ENCODE measurements at places on chromosomes 3 and 15.

DNA sequence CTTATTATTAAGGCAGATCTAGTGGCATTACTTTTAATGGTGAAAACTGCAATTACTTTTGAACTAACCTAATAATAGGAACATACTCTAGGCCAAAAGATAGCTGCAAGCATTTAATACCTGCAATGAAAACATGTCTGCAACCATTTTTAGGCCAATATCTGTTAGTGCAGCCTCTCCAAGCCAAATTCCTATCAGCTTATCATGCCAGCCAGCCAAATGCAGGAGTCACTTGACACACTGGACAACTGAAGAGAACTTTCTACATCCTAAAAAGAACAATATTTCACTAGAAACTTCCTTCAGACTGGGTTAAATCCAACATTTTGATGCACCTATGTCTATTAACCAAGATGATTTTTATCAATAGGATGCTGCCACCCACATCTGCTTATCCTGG lies 33.8 kb downstream of the CCDC54 start:
- no peak for DNase-seq

DNA sequence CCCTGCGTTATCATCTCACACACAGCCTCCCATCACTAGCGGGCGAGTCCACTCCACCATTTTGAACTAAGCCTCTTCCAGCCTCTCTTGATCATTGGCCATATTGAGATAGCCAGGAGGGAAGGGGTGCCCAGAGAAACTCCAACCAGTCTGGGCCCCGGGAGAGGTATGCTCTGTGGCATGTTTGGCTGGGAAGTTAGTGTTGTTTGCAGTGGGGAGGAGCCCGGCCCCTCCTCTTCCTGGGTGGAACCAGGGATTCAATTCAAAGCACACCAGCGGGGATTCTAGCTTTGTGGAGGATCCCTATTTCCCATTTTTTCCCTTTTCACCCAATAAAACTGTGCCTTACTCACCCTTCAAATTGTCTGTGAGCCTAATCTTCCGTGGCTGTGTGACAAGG lies 71.8 kb downstream of the GBE1 start:
- no peak for DNase-seq

DNA sequence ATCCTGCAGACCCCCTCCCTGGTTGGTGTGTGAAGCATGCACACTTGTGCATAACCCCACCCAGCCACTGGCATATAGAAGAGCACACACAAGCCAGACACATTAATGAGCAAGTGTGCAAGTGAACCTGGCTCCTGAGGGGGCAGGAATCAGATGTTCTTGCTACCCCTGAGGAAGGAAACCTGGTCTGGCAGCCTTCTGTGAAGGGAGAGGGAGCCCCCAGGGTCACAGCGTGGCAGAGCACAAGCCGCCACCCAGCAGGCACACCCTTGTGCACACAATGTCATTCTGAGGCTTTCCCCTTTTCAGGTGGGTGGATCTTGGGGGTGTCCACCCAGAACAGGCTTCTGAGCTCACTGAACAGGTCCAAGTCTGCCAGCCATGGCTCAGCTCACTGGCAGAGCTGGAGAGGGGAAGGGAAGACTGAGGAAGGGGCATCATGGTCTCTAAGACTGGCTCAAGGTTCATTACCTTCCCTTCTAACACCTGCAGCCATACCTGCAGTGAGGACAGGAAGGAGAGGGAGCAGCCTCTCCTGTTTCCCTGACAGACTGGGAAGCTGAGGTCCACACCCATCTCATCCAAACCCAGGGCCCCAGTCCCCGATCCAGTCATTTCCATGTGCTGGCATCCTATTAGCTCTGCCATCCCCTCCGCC lies 31.6 kb upstream of the SEMA3F start:
- no peak for DNase-seq

DNA sequence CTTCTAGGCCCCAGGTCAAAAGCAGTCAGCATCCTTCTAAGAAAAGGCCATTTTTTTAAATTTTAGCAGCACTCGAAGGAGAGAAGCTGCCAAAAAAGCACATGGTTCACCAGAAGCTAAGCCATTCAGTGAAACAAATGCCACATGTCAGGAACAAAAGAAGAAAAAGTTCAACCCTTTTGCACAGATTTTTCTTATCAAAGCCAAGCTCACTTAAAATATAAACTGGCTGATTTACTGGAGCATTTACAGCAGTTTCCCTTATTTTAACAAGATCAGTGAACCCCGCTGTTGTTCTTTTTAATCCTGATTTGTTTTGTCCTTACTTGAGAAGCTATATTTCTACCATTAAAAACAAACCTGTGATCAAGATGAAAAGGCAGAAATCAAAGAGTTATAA lies 46.5 kb upstream of the SYNPR start:
- no peak for DNase-seq

DNA sequence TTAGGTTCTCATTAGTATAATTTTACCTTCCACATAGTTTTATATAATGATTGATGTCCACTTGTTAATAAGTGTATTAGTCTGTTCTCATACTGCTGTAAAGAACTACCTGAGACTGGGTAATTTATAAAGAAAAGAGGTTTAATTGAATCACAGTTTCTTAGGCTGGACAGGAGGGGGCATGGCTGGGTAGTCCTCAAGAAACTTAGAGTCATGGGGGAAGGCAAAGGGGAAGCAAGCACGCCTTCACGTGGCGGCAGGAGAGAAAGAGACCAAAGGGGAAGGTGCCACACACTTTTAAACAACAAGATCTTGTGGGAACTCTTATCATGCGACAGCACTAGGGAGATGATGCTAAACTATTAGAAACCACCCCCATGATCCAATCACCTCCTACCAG lies 19.2 kb downstream of the DZIP3 start:
- no peak for DNase-seq

- no peak for DNase-seq
Observed at GRCh38 chr3:185585518-185585858, 607 bp upstream of the SENP2 start.

GRCh38 chr3:113439606-113440005 lies 1.7 kb downstream of the CFAP44 start:
- DNase-seq = no peak

- no peak for DNase-seq
Observed at GRCh38 chr3:71355862-71356261, 227.7 kb downstream of the FOXP1 start.

All from NCI-H1436 treated with DMSO at 0.1 percent for 48 hours (cell line).